Stimulated activated CD8-positive, alpha-beta memory T cell treated with anti-CD3 and anti-CD28 coated beads, Interleukin-4, amount 100 ng/mL, for 4 hours (primary cell): ENCODE measurements at places on chromosomes 12 and 14.

DNA sequence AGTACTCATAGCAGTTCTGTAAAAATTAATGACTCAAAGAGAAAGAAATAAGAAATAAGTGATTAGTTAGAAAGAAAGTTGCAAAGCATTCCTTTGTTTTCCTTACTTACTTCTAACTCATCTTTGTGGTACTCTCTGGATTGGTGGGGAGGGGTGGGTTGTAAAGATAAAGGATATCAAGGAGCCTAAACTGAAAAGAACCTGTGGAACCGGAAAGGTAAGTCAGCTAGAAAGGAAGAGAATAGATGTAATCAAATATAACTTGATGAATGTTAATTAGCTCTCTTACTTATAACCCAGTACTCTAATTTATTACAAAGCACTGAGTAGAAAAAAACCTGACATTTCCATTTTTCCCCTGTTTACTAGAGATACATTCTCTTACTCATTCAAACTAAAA lies 37.5 kb upstream of the KRR1 start:
- no peak for DNase-seq

GRCh38 chr12:55675666-55676065 lies 32.0 kb downstream of the ITGA7 start:
- DNase-seq, result no peak

GRCh38 chr12:53695152-53696145 lies 19.6 kb upstream of the ATP5MC2 start:
- DNase-seq, result peak; percentile 5

DNA sequence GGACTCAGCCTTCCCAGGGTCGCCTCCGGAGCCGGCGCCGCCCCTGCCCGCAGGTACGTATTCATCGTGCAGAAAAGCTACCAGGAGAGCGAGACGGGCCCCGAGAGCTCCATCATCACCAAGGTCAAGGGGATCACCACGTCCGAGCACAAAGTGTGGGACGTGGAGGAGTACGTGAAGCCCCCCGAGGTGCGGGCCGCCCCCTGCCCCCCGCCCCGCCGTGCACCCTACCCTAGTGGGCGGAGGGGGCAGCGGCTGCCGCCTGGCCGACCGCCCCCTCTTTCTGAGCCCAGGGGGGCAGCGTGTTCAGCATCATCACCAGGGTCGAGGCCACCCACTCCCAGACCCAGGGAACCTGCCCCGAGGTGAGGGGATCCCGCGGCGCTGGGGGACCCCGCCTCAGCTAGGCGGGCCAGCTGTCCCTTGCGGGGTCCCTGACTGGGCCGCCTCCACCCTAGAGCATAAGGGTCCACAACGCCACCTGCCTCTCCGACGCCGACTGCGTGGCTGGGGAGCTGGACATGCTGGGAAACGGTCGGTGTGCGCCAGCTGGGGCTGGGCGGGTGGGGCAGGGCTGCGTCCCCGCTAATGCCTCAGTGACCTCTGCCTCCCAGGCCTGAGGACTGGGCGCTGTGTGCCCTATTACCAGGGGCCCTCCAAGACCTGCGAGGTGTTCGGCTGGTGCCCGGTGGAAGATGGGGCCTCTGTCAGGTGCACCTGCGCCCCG lies 973 bp downstream of the P2RX2 start:
- no peak for DNase-seq

GRCh38 chr12:42728287-42728686 lies 138.7 kb upstream of the PRICKLE1 start:
- no peak for DNase-seq

- DNase-seq, result no peak
Observed at GRCh38 chr12:4762773-4763172, 42.6 kb downstream of the GALNT8 start.

DNA sequence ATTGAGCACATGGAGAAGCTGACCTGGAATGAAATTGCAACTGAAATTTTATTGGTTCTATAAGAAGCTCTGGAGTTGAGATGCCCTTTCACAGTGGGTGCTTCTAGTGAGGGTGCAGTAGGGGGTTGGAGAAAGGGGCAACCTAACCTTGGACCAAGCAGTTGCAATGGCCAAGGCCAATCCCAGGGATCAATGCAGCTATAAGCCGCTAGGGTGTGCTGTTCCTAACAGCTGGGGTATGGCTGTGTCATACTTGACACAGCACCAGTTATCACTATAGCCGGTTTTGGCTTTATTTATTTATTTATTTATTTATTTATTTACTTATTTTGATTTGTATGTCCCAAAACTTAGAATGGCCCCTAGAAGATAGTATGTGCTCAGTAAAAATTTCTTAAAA lies 505.9 kb downstream of the FLRT2 start:
- no peak for DNase-seq

- DNase-seq, result no peak
Observed at GRCh38 chr12:30746190-30746589, 8.6 kb downstream of the CAPRIN2 start.

DNA sequence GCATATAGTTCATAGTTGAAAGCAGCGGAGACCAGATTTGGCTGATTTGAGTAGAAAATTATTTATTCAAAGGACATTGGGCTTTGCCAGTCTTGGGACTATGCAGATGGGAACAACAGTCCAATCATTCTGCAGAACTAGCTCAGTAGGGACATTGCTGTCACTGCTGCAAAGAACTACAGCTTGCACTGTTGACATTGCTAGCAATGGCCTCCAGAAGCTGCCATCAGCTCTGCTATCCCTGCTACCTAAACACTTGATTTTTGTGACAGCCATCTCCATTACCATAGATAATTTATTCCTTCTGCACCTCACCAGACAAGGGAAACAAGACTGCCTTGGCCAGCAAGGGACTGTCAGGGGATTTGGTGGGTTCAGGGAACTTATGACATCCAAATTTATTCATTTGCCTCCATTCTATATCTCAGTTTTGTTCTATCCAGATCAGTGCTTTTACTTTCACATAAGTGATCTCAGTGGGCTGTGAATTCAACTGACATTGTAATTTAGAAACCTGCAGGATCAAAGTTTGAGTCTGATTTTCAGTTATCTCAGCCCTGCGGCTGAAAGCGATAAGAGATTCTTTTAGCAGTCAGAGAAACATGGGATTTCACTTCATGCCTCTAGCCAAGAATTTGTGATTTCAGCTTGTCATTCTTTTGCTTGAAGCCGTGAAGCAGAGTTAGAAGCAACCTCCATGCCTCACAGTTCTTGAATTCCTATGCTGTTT lies 136.7 kb upstream of the FBXO33 start:
- DNase-seq, result no peak

DNA sequence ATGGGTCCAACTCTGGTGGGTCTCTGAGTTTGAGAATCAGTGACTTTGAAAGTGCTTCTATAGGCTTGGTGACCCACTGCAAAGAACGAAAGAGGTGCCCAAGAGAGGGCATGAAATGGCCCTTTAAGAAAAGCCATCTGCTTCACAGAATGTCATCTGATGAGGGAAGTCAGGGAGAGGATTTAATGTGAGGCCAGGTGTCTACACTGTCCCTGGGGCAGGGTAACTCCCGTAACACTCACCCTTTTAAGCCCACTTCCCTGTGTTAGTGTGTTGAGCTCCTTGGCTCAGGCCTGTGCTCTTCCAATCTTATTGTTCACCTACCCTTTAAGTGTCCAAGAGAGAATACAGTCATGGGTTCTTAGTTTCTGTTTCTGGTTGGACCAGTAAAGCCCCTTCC lies 16.4 kb upstream of the SRSF5 start:
- no peak for DNase-seq

- DNase-seq, result no peak
Observed at GRCh38 chr14:94638961-94639817, 27.0 kb downstream of the SERPINA3 start.

DNA sequence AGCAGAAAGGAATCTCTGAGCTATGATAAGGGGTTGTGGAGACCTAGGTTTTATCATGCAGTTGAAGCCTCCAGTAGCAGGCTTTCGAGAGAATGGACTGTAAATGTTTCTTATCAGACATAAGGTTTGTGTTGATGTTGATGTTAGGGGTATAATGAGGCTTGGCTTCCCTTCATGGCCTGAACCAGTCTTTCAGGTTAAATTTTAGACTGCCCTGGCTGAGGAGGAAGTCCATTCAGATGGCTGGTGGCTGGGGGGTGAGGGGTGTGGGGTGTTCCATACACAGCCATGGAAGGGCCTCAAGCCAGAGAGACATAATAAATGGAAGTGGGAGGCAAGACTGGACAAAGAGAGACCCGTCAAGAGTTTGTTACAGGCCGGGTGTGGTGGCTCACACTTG lies 65.1 kb downstream of the IRF2BPL start:
- no peak for DNase-seq

- DNase-seq, result no peak
Observed at GRCh38 chr12:109618082-109618481, 44.5 kb downstream of the MVK start.

GRCh38 chr14:65258391-65258790 lies 154.1 kb upstream of the FUT8 start:
- DNase-seq, result no peak

- no peak for DNase-seq
Observed at GRCh38 chr12:52119398-52120254, 40.1 kb downstream of the SMIM41 start.

DNA sequence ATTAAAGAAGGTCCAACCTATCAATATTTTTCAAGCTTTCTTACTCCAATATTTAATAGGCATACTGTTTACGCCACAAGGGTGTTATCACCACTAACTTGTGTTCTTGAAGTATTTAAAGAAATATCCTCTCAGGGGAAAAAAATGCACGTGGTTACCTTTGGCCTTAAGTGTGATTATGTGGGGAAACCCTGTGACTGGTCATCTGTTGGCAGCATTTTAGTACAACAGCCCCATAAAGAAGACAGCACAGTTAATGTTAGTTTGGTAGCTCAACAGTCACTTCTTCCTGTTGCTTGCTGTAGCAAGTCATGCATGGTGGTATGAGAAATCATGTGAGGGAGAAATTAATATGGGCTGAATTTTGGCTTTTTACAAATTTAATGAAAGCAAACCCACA lies 1021.5 kb upstream of the TMEM132C start:
- DNase-seq, result no peak

DNA sequence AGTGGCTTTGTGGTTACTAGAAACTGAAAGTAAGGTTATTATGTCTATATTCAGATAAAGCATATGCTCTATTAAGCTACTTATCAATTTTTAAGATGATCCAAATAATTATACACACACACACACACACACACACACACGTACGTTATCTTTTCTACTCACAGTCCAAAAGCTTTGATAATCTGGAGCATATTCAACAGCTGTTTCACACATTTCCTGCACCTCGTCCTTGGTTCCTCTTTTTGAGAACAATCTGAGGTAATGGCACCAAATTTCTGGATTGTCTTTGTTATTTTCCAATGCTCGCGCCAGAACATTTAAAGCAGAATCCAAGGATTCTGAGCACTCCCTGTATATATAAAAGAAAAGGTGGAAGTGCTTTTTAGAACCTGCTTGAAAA lies 37.5 kb downstream of the ZFC3H1 start:
- DNase-seq, result no peak

DNA sequence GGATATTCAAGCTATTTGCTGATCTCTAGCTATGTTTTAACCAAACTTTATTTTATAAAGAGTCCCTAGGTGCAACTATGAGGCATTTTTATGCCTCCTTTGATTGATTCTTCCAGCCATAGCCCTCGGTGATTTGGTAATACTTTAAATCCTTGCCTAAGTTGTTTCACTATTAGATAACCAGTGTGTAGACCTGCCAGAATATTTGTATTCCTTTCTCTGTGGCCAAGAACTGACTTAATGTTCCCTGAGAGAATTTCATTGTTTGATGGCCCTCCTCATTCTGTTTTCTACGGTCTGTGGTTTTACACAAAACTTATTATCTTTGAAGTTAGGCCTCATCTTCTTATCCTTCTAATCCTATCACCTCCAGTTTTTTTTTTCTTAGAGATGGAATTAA lies 109.7 kb upstream of the MDGA2 start:
- DNase-seq, result no peak

- no peak for DNase-seq
Observed at GRCh38 chr12:106106892-106107291, 31.9 kb downstream of the NUAK1 start.

DNA sequence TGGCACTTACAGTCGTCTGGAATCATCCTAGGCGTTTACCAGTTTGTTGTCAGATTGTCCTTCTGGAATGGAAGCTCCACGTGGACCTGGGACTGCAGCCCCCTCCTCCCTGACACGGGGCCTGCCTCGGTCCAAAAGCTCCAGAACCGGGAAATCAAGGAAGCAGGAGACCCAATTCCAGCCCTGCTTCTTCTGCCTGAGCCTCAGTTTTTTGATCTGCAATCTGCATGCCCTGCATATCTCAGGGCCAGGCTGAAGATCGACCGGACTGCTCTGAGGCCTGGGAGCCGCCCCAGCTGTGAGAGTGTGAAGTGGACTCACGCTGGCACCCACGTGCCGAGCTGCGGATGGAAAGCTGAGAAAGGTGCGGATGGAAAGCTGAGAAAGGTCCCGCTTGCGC lies 98.6 kb downstream of the SETD3 start:
- no peak for DNase-seq

GRCh38 chr14:75234173-75235115 lies 44.2 kb upstream of the FOS start:
- no peak for DNase-seq

DNA sequence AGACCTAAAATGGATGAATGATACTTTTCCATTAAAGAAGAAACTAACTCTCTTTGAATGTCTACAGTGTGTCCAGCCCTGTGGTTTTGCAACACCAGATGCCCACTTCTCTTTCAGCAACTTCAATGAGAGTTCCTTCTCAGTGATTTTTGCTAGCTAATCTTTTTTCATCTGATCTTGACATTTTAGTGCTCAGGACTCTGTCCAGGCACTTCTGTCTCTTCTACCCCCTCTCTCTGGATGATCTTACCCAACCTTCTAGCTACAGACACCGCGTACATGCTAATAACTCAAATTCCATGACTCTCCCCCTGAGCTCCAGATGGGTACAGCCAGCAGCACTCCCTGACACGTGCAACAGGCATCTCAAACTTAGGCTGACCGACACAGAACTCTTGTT lies 161.1 kb upstream of the FOXN3 start:
- no peak for DNase-seq

DNA sequence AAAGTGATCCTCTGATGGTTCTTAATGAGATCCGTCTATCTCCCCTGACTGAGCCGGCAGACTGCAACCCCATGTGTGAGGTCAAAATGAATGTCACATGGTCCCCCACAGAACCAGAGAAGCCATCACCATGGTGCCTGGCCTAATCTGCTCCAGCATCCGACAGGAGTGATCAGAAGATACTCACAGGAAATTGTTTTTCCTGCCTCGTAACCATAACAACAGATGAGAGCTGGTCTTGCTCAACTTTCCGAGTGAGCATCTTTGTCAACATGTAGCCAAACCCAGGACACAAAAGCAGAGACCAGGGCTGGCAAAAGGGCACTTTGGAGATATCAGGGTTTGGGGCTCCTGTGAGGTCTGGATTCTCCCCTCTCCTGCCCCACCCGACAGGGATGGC lies 72.1 kb upstream of the C14orf180 start:
- DNase-seq, result no peak
